ENCODE measurements at places on chromosomes 7 and 10. TPM values are rescaled to one million over a fixed set of nuclear protein-coding genes. Genes with fewer than 3 reads are reported as not detected.

DNA sequence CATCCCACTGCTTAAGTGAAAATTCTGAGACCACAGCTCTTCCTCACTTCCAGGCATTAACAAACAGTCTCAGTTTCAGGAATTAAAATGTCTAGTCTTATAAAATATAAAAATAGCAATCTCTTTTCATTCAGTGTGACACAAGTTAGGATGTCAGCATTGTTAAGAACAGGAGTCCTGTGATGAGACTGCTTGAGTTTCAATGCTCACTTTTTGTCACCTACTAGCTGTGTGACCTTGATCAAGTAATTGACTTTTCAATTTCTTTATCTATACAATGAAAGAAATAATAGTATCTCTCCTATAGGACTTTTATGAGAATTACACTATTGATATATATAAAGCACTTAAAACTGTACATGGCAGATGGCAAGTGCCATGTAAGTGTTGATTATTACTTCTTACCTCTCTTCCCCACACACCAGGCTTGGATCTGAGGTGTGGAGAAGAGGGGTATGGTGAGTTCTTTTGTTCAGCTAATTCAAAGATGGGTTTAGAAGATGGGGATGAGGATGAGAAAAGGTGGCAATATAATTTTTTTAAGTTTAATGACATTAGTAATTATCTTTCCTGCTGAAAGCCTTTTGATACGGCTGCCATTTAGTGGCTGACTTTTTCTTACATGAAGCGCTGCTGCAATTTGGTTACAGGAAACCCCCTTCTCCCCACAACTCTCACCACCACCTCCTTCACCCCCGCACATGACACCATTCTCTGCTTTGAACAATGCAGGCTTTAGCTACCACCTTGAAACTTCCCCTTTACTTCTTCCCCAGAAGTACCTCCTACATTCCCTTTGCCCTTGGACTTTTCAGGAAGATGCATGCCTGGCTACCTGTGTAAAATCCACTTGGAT, 20.8 kb upstream of the HYAL4 start:
- DNase-seq, result no peak

GRCh38 chr7:5629941-5630340, 151.5 kb downstream of the RNF216 start:
- DNase-seq, result no peak

- no peak for DNase-seq
These were observed 44.2 kb downstream of the DRGX start for GRCh38 chr10:49351669-49352068.

GRCh38 chr7:44150466-44150832, 9.3 kb upstream of the MYL7 start:
- DNase-seq, result no peak

The ENKUR gene
- polyA plus RNA-seq, result 6.2 TPM

The CNPY1 gene
- polyA plus RNA-seq, result not detected
